ENCODE measurements at places on chromosomes 11 and 22. TPM values are rescaled to one million over a fixed set of nuclear protein-coding genes. Genes with fewer than 3 reads are reported as not detected.

GRCh38 chr11:133118563-133119268, 413.6 kb downstream of the OPCML start:
- no peak for ATAC-seq

DNA sequence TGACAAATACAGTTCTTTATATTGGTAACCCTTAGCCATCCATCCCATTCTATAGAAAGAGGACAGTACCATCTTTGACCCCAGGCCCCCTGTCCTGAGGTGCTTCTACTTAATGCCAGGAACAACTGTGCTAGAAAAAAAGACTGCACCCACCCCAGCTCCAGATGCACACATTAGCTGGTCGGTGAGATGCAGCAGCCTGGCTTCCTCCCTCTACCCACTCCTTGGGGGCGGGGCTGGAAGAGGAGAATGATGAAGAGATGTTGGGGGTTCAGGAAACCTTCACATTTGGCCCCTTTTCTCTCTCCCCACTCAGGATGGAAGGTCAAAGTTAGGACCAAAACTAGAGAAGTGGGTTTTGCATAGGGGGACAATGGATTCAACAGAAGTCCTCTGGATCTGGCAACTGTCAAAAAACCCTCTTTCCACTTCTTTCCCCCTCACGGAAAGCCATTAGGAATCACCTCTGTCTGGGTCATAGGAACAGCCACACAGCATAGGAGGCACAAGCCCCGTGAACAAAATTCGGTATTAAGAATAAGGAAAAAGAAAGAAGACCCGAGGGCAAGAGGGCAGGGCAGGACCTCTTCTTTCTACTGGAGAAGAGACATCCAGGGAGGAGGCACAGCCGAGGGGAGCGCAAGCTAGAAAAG, 755 bp downstream of the NRIP3 start:
- no peak for ATAC-seq

TOMM22 gene
- total RNA-seq = 90.9 TPM

GRCh38 chr11:94897330-94897768, 76.0 kb downstream of the CWC15 start:
- ATAC-seq = peak; percentile 58

IGSF22 gene
- not detected for total RNA-seq

GRCh38 chr22:45603619-45604018, 68.0 kb upstream of the ATXN10 start:
- ATAC-seq = no peak

Data from esophagus mucosa (tissue), 1 donor.